ENCODE measurements at places on chromosomes 12 and 14.

- DNase-seq = no peak
These were observed 33.7 kb upstream of the ADAMTS20 start for GRCh38 chr12:43585676-43586075.

GRCh38 chr12:28082096-28082495 is 108.2 kb upstream of the CCDC91 start:
- DNase-seq = peak; percentile 6

- no peak for DNase-seq
These were observed 26.2 kb downstream of the GPRC5A start for GRCh38 chr12:12917517-12917916.

- DNase-seq = no peak
These were observed 487 bp upstream of the MGST1 start for GRCh38 chr12:16346958-16347357.

GRCh38 chr14:24259282-24260025 is 3.5 kb downstream of the TGM1 start:
- no peak for DNase-seq

DNA sequence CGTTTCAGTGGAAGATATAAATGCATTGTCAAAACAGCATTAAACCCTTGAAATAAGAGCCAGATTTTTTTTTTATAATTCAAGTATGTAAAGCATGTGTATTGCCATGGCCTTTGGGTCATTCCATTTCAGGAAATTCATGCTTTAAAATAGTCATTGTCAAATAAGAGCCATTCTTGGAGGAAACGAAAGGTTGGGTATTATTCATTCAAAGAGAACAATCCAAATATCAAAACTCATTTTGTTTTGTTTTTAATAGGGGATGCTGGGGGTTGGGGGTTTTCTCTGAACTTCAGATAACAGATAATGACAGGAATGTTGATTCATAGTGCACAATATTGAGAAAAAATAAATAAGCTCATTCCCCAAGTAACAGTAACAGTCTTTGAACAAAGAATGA is 174.4 kb upstream of the NUDT4 start:
- DNase-seq = no peak

DNA sequence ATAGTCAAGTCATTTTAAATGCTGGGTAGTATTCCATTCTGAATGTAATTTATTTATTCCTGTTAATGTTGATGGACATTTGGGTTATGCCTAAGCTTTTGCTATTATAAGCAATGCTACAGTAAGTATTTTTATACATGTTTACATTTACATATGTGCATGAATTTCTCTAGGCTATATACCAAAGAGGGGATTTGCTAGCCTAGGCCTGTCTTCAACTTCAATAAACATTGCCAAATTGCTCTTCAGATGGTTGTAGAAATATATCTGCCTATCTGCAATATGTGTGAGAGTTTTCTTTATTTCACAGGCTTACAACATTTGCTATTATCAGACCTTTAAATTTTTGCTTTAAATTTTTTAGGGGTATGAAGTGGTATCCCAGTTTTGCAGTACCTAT is 87.0 kb downstream of the MIPOL1 start:
- no peak for DNase-seq

DNA sequence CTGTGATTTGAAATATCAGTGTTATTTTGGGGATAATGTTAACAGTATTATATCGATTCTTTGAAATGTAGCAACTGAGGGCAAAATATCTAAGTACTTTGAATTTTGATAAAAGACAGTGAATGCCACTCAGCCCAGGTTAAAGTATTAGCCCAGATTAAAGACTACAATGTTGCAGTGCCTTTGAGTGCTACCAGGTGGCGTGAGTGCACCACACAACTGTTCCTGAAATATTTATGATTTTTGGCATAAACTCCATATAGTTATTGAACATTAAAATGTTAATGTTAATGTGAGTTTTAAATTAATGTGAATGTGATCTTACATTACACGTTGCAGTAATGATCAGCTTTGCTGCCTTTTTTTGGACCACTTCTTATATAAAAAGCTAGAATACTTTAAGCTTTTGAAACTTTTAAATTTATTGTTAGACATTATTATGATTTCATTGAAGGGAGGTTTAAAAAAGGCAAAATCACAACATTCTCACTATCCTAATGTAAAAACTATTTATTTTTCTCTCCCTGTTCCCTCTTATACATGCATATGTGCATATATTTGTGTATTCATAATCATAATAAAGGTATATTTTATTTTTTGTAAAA is 22.5 kb downstream of the MRPS35 start:
- peak; percentile 52 for DNase-seq

- peak; percentile 23 for DNase-seq
These were observed 154.4 kb downstream of the RPAP3 start for GRCh38 chr12:47551426-47551851.

DNA sequence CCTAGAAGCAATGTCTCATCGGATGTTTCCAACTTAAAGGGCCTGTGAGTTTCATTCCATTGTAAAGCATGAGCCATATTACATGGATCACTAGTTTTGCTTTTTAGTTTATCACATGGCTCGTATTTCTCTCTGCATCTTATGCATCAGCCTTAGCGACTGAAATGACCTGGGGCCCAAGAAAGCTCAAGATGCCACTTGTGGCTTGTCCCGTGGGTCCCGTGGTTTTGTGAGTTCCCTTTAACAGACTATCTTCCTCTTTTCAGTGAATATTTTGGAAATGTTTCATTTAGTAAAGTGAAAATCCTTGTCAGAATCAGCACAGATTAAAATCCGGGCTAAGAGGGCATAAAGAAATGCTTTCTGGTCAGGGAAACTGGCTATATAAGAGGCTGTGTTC is 86.2 kb upstream of the PPM1H start:
- DNase-seq = no peak

DNA sequence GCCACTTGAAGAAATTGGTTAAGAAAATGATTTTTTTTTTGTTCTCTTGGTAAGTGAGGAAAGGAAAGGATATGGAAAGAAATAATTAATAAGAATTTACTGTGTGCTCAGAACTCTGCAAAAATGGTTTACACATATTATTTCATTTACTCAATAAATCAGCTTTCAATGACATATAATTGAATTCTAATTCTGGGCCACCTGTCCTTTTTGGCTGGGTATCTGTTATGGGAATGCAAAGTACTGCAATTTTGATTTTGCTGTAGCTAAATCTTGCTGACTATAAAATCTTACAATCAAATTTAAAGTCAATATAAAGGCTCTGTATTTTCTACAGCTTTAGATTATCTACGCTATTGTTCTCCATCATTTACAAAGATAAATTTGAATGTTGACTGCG is 147.1 kb downstream of the GRIP1 start:
- no peak for DNase-seq

- DNase-seq = no peak
These were observed 28.3 kb downstream of the C12orf75 start for GRCh38 chr12:105358789-105359188.

DNA sequence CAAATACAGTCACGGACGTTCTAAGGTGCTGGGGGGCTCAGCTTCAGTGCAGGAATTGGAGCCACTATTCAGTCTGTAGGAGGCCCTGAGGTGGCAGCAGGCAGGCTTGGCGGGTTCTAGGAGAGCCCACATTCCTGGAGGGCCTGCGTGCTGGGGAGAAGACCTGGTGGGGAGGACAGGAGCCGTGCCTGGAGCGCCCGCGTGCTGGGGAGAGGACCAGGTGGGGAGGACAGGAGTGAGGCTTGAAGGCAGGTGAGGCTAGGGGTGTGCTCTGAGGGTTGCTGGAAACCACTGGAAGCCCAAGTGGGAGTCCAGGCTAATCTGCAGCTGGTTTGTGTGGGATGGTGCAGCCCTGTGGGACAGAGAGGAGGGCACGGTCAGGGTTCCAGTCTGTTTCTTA is 23.1 kb downstream of the RHOF start:
- no peak for DNase-seq

DNA sequence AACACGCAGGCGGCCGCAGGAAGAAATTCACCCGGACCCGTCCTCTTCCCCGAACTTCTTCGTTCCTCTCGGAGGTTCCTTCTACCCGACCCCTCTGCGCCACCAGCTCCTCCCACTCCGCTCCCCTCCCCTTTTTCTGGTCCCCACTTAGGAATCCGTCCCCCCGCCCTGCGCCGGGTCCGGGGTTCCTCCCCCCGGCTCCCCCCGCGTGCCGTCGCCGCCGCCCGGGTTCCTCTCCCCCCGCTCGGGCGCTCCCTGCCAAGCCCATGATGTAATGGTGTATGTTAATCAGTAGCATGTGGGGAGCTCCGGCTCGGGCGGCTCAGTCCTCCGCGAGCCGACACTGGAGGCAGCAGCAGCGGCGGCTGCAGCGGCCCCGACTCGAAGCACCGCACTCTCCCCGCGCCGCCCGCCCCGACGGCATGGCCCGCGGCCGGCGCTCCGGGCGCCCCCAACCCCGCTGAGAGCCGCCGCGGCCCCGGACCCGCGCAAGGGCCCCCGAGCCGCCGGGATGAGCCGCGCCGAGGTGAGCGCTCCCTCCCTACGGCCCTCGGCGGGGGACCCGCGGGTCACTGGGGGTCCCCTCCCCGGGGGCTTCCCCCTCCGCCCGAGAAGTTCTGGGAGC is 1.0 kb upstream of the SAMD4A start:
- peak; percentile 90 for DNase-seq

GRCh38 chr14:99728231-99728920 is 44.3 kb downstream of the CYP46A1 start:
- DNase-seq = no peak

DNA sequence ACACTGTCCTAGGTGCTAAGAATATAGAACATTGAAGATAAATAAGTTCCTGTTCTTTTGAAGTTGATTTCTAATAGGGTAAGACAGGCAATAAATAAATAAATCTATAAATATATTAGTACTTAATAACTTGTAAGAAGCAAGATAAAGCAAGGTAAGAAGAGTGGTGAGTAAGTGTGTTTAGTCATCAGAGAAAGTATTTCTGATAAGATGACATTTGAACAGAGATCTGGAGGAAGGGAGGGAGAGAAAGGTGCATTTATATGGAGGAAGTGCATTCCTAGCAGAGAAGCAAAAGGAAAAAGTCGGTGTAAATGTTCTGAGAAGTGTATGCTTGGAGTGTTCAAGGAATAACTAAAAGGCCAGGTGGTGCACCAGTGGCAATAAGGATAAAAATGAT is 184.4 kb upstream of the GRIP1 start:
- DNase-seq = no peak

GRCh38 chr12:43338848-43339526 is 213.0 kb downstream of the ADAMTS20 start:
- peak; percentile 76 for DNase-seq

DNA sequence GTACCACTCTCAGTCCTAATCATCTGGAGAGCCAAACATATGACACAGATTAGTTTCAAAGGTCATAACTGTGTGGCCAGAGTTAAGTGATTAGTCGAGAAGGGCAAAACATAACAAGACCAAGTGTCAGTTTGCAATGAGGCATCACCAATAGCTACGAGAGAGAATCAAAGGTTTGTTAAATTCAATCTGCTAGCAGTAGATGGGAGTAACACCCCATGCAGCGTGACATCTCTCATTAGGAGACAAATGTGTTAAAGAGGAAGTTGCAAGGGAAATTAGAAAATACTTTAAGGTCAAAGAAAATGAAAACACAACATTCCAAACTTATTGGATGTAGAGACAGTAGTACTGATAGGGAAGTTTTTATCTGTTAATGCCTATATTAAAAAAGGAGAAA is 135.7 kb upstream of the SYT10 start:
- DNase-seq = no peak

DNA sequence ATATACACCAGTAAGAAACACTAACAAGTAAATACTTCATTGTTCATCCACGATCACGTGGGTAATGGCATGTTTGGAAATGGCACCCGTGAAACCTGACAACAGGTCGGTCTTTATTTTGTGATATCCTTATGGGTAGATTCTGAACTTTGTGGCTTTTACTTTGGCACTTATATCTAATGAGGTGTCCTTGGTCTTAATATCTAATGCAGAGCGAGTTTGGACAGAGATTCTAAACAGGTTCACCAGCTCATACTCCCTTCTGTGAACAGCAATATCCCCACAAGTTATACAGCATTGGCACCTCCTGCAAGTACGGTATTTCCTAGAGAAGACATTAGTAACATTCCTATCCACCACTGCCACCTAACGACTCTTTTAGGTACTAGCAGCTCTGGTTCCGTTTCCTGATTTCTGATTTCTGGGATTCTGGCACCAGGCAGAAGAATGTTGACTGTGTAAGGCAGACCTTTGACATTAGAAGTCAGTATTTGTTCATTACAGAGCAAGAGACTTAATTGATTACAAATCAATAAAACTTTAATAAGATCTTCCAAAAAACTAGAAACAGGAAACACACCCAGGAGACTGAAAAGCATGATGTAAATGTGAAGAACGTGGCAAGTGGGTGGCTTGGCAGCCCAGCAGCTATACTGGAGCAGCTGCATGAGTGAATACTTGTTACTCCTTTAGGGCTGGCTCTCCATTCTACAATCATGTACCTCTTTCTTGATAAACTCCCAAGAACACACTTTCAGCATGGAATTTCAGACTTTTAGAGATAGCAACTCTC is 2.5 kb downstream of the ANG start:
- DNase-seq = peak; percentile 72

DNA sequence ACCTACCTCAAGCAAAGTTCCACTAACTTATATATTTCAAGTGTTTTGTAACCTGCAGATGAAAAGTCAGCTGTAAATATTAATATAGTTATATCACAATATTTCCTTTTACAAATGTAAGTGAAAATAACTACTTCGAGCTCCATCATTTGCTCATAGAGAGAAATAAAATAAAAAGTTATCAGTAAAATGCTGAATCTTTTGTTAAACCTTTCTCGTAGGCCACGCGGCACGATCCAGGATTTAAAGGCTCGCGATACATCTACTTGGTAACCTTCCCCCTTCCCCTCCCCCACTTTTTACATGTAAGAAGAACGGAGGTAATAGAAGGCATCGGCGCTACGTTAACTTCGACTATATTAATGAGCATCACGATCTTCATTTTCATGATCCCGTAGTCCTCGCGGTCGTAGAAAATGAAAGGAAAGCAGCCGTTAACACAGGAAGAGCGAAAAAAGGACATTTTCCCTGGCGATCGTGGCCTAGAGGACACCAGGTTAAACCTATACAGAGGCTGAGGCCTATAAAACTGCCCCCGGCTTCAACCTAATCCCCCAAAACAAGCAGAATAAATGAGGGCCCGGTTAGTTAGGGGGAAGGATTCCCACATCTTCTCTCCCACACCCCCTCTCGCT is 508 bp downstream of the HNRNPC start:
- DNase-seq = peak; percentile 65

- DNase-seq = no peak
These were observed 24.2 kb downstream of the TMEM30B start for GRCh38 chr14:61256826-61257468.

GRCh38 chr14:102320033-102320660 is 601 bp downstream of the ZNF839 start:
- peak; percentile 56 for DNase-seq

GRCh38 chr12:47868552-47869031 is 36.2 kb downstream of the VDR start:
- no peak for DNase-seq
